Activated T-cell treated with anti-CD3 and anti-CD28 coated beads, Interleukin-2, amount 50 U/mL, for 48 hours (primary cell): ENCODE measurements at places on chromosomes 5 and 9.

DNA sequence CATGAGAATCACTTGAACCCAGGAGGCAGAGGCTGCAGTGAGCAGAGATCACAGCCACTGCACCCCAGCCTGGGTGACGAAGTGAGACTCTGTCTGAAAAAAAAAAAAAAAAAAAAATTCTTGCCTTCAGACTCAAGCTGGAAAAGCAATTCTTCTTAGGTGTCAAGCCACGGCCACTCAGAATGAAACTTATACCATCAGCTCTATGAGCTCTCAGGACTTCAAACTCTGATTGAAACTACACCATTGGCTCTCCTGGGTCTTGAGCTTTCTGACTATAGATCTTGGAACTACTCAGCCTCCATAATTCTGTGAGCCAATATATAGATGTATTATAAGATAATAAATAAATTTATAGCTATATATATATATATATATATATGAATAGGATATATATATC is 12.9 kb upstream of the FGF10 start:
- no peak for DNase-seq

DNA sequence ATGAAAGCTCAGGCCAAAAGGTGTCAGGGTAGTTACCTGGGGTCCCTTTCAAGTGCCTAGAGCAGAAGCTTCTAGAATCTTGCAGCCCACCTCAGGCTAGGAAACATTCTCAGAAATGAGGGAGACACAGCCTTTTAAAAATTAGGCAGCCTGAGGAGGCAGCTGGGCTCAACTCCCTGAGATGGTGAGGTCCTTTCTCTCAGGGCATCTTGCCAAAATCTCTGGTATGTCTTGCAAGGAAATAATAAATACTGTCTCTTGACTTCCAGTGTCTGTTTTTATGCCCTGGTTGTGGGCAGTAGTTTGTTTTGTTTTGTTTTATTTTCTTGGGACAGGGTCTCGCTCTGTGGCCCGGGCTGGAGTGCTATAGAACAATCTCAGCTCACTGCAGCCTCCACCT is 100.9 kb upstream of the APC start:
- DNase-seq = no peak

- no peak for DNase-seq
Observed at GRCh38 chr5:61019642-61020041, 74.6 kb downstream of the NDUFAF2 start.

DNA sequence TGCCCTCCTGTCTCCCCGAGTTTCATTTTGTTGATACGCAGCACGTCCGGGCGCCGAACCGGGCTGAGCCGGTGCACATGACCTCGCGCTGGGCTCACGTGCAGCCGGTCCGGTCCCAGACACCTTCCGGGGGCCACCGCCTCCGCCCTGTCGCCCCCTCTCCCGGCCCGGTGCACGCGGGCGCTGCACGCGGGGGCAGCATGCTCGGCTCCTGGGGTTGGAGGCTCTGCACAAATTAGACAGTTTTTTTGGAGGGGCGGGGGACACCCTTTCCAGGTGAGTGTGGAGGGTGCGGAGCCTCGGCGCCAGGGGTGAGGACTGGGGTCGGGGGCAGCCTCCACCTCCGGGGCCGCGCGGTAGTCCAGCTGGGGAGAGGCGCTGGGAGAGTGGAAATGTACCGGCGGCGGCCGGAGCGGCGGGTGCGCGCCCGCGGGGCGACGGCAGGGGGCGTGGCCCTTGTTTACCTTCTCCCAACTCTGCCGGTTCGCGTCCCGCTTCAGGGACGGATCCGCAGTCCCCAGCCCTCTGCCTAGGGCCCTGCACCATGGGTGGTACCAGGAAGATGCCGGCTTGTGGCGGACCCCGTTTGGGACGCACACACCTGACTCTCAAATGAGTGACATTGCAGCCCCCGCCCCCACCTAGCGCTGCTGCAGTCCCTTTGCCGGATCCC is 1.1 kb downstream of the JADE2 start:
- peak; percentile 92 for DNase-seq

DNA sequence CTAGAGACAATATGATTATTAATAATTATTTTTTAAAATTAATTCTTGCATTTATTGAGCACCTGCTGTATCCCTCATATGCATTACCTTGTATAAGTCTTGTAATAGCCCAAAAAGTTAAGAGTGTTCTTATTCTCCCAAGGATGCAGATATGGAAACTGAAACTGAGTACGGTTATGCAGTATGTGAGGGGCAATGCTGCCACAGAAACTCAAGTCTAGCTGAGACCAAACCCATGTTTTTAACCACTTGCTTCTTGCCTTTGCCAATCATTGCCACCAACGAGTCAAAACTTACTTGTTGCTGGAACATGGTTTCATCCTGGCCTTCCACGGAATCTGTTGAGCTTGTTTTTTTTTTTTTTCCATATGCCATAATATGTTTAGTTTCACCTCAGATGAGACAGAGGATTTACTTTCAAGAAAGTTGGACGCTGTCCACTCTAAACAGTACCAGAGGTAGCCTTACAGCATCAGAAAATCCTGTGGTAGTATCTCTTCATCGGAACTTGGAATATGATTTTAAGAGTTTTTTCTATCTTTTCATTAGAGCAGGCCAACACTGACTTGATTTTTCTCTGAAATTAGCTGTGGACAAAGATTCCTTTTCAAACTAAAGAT is 27.9 kb downstream of the DOCK8 start:
- DNase-seq = no peak

- DNase-seq = no peak
Observed at GRCh38 chr9:121720311-121721057, 69.0 kb downstream of the DAB2IP start.

DNA sequence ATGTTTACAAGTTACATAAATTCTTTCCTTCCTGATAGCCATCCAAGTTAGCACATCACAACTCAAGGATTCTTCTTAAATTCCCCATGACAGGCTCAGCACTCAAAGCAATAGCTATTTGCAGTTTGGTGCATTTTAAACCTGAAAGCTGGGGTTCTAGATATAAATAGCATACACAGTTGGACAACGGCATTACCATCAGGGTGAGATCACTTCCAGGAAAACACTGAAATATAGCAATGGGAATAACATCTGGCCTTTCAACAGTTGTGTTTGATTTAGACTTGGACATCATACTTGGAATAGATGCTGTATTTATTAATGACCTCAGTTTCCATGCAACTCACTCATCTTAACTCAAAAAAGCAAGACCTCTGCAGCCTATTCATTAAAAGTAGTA is 24.7 kb upstream of the LECT2 start:
- no peak for DNase-seq
